Stimulated activated naive B cell treated with anti-CD40 and anti-IgM and Interleukin-4, amounts not matched to agents 10 μg/mL and 1 μg/mL and 100 μg/mL, for 72 hours (primary cell): ENCODE measurements at places on chromosomes 12 and 14.

DNA sequence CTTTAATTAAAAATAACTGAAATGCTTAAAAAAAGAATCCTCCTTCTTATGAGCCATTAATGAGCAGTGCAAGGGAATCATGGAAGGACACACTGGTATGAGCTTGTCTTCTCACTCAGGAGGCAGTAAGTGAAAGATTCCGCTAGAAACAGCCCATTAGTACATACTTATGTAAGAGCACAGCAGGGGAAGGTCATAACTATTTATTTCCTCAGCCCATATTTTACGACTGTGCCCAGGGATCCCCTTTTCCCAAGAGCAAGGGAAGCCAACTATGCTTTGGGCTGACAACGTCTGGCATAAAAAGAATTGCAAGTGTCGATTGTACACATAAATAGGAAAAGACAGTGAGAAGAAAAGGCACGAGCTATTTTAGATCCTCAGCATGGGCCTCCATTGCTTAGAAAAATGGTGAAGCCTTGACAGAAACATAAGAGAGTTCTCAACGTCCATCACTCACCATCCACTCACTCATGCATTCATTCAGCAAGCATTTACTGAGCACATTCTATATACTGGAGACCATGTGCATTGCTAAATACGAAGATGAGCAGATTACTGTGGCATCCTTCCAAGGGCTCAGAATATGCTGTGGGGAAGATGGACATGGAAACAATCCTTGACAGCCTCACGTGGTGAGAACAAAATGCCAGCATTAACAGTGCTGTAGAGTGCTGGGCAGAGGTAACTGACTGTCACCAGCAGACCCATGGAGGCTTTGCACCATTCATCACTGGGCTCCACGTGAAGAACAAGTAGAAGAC is 152.7 kb downstream of the NTF3 start:
- DNase-seq, result no peak

DNA sequence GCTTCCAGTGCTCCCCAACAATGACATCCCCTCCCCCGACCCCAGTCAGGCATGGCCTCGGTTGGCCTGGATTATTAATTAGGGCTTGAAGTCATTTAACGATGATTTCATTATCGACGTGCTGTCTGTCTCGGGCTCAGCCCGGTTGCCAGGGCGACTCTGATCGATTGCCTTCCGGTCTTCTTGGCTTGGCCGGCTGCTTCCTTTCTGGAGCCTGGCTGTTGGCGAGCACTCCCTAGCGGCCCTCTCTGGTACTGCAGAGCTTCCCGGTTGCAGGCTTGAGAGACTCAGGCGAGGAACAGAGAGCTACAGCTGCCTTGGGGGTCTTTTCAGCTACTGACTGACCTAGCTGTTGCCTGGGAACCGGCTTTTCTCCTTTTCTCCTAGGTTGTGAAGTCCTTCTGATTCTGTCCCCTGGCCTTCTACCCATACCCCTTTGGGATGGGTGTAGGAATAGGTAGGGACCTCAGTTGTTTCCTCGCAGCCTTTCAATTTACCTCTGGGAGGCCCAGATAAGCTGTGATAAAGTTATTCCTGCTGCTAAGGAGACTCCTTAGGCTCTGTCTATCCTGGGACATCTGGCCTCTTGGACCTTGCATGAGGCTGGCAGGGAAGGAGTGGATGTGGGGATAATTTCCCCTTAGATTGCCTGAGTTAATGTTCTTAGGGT is 5.5 kb upstream of the CISTR start:
- DNase-seq, result peak; percentile 69

DNA sequence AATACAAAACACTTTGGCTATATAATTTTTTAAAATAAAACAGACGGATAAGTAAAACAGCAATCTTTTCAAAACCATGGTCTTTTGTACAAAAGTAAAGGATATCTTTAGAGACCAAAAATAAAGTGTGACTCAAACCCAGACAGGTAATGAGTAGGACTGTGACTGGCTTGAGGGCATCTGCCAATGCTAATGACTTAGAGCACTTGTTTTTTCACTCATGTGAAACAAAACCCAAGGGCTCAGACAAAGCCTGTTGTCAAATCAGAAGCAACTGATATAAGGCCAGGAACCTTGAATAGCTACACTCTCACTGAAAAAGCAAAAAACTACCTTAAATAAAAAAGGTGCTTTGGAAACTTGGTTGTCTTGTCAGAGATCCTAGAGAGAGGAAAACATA is 357.4 kb downstream of the TMEM117 start:
- no peak for DNase-seq

DNA sequence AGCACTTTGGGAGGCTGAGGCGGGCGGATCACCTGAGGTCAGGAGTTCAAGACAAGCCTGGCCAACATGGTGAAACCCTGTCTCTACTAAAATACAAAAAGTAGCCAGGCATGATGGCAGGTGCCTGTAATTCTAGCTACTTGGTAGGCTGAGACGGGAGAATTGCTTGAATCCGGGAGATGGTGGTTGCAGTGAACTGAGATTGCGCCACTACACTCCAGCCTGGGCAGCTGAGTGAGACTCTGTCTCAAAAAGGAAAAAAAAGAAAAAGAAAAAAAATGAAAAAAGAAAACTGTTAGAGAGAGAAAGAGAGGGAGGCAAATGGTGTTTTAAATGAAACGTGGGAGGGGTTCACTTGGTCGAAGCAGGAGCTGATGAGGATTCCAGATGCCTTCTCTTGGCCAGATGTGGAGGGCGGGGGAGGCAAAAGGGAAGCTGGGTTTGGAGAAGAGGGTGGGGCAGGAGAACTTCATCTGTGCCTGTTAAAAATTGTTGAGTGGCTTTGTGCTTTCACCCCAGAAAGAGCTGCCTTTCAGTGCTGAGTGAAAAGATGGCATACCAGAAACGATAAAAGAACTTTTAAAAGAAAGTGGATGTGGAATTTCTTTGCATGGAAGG is 1.1 kb downstream of the EMP1 start:
- no peak for DNase-seq

DNA sequence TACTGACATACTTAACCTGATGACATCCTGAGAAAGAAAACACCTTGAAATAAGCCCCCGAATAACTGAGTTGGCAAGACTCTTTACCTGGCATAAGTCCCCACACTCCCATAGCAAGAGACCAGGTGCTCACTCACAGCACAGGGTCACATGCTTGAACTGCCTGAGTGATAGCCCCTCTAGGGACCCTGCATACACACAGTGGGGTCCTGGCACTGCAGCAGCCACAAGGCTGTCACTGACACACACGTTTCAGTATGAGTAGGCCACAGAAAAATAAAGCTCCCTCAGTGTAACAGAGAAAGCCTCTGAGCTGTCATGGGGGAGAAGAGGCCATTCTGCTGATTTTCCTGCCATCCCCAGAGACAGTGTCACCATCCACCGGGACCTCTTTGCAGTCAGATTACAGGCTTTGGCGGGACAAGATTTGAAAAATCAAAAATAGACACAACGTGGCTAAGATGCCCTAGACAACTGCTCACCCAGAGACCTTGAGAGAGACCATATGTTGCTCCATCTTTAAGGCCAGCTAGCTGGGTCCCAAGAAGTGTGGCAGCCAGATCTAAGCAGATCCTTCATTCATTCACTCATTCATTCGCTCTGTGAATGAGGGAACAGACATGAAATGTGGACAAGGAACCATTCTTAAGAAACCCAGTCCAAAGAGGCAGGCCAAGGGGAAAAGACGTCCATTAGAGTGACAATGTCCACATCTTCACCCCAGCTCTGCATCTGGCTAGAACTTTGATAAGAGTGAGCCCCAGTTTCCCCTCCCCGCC is 1.6 kb downstream of the SCARB1 start:
- DNase-seq, result peak; percentile 17

DNA sequence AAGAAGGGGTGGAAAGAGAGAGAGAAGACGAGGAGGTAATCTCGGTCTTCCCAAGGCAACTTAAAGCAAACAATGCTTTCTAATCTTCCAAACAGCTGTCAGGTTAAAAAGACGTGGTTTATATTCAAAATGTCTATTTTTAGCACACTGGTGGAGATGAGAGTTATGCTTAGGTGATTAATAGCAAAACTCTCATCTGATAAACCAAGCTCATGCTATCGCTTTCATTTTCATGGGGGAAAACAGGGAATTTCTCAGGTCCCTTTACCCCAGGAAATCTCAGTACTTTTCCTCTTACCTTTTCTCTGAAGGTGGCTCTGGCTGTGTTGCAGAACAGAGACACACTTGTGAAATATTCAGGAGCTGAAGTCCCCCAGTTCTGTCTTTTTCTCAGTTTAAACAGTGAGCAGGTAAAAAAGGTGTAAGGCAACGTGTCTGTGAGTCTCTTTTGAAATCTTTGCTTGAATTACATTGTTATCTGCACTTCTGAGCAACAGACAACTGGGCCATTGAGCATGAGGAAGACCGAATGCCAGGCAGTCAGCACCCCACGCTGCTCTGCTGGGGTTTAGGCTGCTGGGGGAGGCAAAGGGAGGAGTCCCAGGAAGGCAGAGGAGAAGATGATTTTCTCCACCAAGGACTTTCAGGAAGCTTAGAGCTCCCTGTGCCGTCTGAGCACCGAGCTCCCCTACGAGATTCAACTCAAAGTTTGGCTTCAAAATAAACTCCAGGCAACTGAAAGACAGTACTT is 759.3 kb downstream of the BCL11B start:
- no peak for DNase-seq

GRCh38 chr14:61266436-61266835 is 14.7 kb downstream of the TMEM30B start:
- no peak for DNase-seq

- no peak for DNase-seq
Measured at GRCh38 chr12:32588604-32589003, 90.5 kb upstream of the DNM1L start.

GRCh38 chr12:94202245-94203180 is 54.1 kb downstream of the PLXNC1 start:
- DNase-seq, result no peak

DNA sequence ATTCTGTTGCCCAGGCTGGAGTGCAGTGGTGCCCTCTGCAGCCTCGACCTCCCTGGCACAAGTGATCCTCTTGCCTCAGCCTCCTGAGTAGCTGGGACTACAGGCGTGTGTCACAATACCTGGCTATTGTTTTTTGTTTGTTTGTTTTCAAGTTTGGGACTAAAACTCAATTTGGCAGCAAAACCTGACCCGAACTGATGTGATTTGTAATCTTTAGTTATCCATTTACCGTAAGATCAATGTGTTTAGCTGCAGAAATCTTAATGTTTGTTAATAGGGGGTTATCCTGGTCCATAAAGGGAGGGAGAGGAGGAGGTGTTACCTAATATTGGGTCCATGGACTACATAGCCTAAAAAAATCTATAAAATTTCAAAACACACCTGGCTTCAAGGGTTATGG is 738 bp upstream of the C1S start:
- no peak for DNase-seq

DNA sequence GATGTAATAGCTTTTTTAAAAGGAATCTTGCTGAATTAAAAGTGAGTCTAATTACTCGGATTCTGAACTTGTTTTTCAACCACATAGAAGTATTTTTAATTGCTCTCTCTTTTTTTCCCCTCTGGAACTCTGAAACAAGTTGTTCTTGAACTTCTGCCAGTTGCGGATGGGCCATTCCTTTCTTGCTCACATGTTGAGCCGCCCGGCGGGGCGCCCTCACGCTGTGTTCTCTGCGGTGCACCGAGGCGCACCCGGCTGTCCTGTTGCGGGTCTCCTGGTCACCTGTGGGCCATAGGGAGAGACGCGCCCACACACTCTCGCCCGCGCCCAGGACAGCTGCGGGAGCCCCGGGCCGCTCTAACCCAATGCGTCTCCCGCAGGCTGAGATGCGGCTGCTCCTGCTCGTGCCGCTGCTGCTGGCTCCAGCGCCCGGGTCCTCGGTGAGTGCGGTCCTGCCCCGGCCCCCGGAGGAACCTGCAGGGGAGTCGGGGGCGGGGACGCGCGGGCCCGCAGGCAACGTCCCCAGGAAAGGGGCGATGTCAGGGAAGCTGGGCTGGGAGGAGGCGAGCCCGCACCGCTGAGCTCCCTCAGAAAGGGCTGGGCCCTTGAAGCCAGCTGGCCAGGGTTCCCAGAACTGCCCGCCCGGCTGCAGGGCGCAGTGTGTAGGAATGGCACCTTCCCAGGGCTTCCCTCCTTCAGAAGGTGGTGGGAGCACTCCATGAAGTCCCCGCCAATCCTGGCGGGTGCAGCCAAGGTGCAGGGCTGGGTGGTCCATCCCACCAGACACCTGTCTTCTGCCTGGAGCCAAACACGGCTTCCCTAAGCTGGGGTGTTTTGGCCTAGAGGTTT is 2.3 kb downstream of the PAPLN start:
- no peak for DNase-seq

DNA sequence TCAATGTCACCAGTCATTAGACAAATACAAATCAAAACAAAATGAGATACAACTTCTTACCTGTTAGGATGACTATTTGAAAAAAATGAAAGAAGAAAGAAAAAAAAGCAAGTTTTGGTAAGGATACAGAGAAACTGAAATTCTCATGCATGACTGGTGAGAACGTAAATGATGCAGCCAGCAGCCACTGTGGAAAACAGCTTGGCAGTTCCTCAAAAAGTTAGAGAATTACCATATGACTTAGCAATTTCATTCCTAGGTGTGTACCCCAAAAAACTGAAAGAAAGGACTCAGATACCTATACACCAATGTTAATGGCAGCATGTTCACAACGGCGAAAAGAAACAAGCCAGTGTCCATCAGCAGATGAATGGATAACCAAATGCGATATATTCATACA is 26.6 kb downstream of the NINJ2 start:
- no peak for DNase-seq

- DNase-seq, result no peak
Measured at GRCh38 chr12:80226576-80226975, 127.2 kb downstream of the OTOGL start.

DNA sequence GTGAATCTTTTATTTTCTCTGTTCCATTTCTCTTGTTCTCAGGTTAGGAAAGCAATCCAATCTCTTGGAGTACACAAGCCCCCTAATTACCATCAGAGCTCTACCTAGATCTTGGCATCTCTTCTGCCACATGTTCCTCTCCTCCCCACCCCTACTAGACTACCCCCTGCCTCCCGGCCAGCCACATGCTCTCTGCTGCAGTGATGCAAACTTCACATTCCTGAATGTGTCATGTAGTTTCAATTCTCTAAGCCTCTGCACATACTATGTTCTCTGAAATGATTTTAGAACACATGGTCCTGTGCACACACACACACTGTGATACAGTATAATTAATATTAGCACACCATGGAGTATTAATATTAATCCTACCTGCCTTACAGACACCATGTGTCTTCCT is 104.6 kb downstream of the EFCAB11 start:
- no peak for DNase-seq

DNA sequence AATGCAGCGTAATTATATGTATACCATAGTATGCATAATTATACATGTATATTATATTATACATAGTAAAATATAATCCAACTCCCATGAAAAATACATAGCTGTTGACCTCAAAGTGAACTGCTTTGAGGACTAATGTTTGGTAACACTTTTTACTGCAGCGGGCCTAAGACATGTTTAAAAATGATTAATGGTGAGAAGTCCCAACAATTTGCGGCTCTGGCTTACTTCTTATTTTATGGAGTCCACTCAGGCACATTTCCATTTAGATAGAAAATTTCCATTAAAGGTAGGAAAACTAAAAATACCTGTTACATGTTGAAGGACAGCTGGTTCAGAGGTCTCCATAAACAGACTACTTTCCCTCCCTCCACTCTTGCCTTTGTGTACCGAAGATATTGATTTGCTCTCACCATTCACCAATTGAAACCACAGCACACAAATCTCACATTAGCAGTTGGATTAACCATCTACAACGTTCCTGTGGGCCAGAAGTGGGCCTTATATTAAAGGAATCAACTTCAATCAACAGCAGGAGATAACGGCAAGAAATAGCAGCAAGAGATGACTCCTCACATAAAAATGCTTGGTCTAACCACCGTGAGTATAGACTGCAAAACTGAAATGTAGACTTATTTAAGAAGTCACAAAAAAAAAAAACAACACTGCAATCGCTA is 14.1 kb upstream of the NT5DC3 start:
- no peak for DNase-seq
